ENCODE measurements at places on chromosomes 3 and 15.

DNA sequence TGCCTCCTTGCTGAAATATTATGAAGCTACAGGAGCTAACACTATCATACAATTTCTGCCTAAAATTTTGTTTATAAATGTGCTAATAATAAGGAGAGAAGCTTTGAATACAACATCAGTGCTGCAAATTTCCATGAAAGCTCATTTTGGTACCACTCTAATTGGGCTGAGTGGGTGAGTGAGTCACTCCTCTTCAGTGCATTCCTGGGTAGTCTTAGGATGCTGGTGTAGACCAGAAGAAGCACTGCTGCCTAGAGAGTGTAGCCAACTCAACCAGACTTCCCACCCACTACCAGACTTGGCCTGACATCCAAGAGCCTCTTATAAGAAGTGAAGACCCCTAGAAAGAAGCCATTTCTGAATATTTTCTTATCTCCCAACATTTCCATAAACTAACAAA is 32.5 kb upstream of the CCDC54 start:
- no peak for DNase-seq

- no peak for DNase-seq
Observed at GRCh38 chr3:115960799-115961198, 337.5 kb downstream of the GAP43 start.

GRCh38 chr3:37144806-37145205 is 29.6 kb downstream of the LRRFIP2 start:
- no peak for DNase-seq

GRCh38 chr15:54687628-54688027 is 509.1 kb downstream of the RSL24D1 start:
- DNase-seq, result no peak

DNA sequence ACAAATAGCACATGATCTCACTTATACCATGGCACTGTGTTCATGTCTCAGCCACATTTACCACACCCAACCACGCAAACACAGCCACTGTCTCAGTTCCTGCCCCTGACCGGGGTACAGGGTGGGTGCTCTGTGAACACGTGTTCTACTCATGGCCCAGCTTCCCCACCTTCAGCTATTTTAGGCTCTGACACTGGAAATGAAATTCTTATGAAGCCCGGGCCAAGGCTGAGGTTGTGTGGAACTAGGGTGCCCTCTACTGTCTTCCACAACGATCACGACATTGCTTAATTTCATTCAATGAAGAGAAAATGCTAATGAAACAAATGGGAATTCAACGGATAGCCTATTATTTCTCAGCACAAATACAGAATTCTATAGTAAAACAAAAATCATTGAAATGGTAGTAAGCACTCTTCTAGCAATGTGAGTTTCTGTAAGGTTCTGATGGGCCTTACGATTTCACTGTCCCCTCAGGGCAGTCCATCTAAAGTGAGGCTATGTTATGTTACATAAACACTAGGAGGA is 2.1 kb upstream of the GABRA5 start:
- no peak for DNase-seq

- DNase-seq, result no peak
Observed at GRCh38 chr3:29373131-29373680, 92.3 kb downstream of the RBMS3 start.

- DNase-seq, result no peak
Observed at GRCh38 chr3:143192193-143192592, 72.6 kb downstream of the CHST2 start.

GRCh38 chr15:44801364-44801763 is 65.0 kb downstream of the TRIM69 start:
- no peak for DNase-seq

DNA sequence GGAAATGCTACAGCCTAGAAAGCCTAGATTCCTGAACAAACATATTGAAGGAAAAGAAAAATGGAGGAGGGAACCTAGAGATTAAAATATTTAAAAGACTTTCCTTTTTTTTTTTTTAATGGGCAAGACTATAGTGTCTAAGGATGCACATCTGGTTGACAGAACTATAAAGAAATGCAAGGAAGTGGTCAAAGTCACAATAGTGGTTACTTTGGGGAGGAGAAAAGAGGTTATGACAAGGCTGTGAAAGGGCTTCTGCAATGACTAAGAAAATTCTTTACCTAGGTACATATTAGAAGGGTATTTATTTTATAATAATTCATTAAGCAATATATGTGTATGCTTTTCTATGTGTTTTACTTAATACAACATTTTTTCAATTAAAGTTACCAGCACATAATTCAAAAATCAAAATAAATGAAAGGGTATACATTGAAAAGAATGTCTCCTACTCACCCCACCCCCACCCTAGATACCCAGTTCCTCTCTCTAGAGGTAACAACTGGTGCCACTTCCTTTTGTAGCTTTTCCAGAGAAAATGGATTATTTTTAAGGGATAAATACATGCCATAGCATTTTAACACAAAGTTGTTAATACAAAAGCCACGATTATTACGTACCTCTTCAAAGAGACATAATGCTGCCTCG is 70.1 kb downstream of the HERC1 start:
- DNase-seq, result no peak

DNA sequence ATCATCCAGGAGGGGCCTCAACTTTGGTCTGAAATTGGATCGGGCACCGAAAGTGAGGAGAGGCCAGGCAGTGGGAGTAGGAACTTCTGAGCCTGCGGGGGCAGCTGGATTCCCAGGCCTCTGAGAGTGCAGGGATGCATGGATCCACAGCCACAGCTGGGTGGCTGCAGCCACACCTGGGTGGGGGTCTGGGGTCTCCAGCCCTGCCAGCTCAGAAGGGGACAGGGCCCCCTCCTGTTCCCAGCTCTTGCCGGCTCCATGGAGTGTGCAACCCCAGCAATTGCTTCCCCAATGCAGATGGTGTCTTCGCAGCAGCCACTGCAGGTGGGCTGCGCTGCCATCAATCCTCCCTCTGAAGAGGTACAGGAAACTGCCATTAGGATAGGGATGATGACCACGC is 123.7 kb downstream of the BCHE start:
- no peak for DNase-seq

DNA sequence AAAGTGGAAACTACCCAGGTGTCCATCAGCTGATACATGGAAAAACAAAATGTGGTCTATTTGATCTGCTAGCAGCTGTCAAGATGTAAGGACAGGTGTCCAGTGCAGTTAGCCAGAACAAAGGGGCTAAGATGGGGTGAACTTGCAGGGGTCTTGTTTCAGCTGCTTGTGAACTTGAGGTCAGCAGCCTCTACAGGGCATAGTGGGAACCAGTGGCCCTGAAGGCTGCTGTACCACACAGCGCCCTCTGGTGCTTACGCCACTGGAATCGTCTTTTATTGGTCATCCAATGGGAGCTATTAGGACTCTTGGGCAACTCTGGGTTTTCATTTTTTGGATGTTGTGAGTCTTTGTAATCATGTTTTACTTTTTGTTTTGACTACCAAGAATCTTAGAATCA is 62.2 kb upstream of the CTSH start:
- DNase-seq, result no peak

DNA sequence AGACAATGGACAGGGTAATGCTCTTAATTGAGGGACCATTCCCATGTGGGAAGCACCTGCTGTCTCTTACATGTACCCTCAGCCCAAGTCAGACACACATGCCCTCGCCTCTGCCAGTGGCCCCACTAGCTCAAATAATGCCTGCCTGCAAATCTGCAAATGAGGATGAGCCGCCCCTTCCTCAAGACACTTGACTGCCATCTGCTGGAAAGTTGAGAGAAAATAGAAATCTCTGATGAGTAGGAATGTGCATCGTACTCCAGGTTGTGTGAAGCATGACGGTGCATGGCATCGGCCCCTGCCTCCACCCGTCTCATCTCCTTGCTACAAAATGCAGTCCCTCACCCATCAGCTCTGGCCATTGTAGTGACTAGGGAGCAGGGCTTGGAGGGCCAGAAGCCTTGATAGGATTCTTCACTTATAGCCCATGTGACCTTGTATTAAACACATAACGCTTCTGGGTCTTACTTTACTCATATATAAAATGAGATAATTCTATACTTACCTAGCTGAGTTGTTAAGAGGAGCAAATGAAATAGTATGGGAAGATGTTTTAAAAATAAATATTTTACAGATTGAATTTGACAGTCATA is 6.3 kb upstream of the SCN5A start:
- DNase-seq, result no peak

DNA sequence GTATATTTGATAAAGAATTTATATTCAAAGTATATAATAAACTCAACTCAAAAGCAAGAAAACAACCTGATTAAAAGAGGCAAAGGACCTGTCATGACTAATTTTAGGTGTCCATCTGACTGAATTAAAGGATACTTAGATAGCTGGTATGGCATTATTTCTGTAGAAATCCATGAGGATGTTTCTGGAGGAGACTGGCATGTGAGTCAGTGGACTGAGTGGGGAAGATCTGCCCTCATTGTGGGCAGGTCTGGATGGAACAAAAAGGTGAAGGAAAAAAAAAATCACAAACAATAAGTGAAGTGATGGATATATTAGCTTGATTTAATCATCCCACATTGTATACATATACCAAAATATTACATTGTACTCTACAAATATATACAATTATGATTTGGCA is 16.6 kb downstream of the ANKRD28 start:
- DNase-seq, result no peak

DNA sequence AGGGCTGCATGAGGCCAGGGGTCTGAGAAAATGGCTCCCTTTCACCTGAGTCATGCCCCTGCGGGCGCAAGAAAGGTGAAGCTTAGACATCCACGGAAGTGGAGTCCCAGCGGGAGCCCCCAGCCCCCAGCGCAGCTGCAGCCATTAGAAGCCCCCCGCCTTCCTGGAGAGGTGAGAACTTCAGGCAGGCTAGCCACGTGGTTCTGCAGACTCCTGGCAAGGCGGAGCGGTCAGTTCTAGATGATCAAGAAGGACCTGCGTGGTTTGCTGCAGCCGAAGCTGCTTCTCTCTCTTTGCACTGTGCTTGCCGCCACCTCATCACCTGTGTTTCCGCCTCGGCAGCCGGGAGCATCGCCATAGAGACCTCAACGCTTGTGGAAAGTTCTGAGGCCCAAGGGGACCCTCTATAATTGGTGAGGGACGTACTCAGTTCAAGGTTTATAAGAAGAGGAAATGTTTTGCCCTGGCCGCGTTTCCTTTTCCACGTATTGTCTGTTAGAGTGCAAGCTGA is 15.8 kb upstream of the KCNMB3 start:
- peak; percentile 53 for DNase-seq

DNA sequence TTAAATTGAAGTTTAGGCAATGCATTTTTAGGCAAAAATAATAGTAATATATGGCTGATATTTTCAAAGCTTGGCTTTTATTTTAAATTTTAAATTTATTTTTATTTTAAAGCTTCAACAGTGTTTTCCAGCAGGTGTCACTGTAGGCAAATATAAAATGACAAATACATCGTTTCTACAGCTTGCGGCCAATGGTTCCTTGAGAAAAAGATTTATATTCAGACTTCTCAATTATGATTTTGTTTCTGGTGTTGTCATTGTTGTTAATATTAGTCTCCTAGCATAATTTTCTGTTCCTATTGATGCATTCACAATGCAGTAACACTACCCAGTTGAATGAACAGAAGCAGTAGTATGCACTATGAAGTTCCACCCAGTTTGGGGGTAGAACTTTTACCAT is 220.7 kb upstream of the DNAJC19 start:
- DNase-seq, result no peak

DNA sequence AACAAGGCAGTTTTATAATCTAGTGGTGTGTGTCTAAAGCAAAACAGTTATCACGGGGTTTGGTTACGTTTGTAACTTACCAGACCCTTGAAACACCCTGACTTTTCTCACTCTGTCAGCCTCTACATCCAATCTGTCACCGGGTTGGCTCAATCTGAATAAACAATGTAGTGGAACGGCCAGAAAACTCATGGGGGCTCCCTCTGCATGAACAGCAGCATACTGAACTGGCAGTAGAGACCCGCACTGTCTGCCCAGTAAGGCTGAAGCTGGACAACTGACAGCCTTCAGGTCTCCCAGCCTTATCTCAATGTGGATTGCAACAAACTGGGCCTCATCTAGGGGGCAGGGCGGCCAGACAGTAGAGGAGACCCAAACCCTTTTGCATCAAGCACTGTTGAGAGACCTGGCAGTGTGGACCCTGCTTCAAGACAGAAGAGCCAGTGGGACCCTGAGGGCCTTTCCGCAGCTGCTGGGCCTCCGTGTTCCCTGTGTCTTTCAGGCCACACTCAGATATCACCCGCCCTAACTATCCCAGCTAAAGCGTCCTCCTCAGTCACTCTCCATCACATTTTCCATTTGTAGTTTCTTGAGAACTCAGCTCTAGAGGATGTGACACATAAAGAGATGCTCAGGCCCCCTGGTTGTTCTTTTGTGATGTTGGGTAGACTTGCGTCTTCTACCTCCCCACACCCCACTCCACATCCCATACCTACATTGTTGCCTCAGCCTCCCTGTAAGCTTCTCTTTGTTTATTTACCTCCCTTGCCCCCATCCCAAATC is 181.2 kb upstream of the NR2E3 start:
- no peak for DNase-seq

- DNase-seq, result no peak
Observed at GRCh38 chr15:80856809-80857377, 77.7 kb downstream of the CEMIP start.

GRCh38 chr3:141646760-141647561 is 91.1 kb upstream of the RNF7 start:
- DNase-seq, result no peak

GRCh38 chr15:50134524-50135024 is 15.5 kb upstream of the ATP8B4 start:
- peak; percentile 8 for DNase-seq

DNA sequence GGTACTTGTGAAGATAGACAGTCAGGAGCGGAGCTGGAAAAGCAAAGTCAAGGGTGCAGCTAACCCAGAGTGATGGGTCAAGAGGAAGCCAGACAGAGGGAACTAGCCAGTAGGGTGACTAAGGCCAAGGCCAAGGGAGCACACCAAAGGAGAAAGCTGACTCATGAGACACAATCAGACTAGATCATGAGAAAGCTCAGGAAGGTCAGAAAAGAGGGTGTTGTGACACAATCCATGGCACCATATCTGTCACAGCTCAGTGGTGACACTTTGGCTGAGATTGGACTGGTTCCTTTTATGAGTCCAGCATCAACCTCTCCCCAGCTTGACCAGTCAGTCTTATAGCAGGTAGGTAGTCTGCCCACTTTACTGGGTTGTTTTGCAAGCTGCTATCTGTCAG is 22.2 kb downstream of the P2RY1 start:
- no peak for DNase-seq

DNA sequence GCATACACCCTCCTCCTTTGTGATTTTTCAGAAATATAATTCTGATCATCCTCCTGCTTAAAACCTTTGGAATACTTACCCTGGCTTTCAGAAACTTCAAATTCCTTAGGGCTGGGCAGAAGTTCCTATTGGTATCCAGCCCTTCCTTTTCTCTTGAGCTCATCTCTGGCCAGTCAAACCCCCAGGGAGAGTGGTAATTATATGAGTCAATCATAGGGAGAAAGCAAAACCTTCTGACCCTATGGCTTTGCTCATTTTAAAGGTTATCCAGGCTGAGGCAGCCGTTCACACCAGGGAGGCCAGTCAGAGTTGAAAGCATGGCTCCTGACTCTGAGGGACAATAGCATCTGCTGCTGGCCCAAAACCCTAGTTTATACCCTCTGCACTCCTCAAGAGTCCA is 23.9 kb upstream of the CTNNB1 start:
- DNase-seq, result no peak

DNA sequence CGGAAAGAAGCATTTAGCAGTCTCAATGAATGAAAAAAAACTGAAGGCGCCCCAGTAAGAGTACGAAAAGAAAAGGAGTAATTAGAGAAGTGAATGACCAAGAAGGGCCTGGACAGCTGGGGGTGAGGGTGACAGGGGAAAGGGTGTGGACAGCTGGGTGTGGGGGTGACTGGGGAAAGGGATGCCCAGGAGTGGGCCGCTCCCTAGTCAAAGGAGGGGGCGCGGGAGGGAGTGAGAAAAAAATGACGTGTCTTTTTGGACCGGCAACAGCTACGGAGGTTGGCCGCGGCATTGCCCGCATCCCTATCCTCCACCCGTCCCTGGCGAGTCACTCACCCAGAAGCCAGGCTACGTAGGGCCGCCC is 274 bp upstream of the ZCWPW2 start:
- no peak for DNase-seq

Measured in germinal center (tissue), 1 donor.